NCI-H2029 (cell line): ENCODE measurements at places on chromosomes 2 and 18.
A peak's percentile ranks its signal among the peaks of the same experiment; 100 is the strongest.

- DNase-seq: no peak
Observed at GRCh38 chr18:58770601-58771000, 94.1 kb upstream of the ZNF532 start.

DNA sequence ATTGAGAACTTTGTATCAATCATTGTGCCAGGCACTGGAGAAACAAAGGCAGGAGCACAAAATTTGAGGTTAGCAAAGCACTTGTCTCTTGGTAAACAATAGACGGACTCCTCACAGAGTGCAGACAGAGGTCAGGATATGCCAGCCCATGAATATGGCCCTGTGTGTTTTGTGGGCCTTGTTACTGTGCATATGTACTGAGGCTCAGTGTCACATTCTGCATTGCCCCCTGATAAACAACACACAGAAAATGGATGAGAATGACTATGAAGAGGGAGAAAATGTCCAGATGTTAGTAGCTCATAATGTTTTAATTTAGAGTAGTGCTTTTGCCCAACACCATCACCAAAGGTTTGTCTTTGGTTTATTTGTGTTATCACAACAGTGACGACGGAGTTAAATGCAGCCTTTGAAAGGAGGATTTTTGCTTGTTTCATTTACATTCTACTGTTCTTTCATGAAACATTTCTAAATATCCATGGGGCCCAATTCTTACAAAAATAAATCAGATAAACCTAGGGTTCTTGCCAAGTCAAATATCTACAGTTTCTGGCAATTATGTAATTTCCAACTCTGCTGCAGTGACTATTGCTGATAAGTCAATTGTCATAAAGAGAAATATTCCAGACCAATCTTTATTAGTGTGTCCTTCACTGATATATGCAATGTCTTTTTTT is 14.6 kb upstream of the NT5C1B start:
- DNase-seq: no peak

DNA sequence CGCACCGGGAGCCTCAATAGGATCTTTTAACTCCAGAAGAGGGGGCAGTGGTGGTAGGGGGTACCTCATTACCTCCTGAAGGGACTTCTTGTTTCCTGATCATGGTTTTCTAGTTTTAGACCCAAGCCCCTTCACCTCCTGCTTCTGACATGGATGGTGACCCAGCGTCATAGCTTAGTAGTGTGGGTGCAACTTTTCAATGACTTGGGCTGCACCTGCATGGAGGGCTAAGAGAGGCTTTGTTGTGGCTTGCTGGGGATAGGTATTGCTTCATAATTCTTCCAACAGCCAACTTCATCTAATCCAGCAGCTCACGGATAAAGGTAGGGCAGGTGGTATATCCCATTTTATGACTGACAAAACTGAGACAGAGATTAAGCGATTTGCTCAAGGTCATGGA is 3.0 kb downstream of the SLC1A4 start:
- DNase-seq: no peak

- DNase-seq: peak; percentile 23
Observed at GRCh38 chr2:70124983-70125480, 37.8 kb downstream of the PCBP1 start.

- DNase-seq: no peak
Observed at GRCh38 chr2:138244501-138244925, 257.1 kb upstream of the SPOPL start.

- DNase-seq: no peak
Observed at GRCh38 chr2:120450196-120450820, 104.4 kb downstream of the INHBB start.

DNA sequence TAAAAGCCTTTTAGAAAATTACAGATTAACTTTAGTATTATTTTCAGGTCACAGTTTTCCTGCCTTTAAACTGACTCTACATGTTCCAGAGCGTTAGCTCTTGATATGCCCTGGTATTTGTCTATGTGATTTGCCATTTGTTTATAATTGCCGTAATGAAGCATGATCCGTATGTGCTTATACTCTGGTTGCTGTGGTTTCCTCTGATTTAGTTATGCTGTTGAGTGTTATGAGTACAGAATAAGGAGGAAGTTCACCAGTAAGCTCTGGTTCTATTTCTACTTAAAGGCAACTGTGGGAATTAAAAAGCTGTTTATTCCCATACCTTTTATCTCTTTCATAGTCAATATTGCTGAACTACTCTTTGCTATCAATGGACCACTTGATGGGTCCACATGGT is 123.5 kb downstream of the OSBPL6 start:
- DNase-seq: no peak

DNA sequence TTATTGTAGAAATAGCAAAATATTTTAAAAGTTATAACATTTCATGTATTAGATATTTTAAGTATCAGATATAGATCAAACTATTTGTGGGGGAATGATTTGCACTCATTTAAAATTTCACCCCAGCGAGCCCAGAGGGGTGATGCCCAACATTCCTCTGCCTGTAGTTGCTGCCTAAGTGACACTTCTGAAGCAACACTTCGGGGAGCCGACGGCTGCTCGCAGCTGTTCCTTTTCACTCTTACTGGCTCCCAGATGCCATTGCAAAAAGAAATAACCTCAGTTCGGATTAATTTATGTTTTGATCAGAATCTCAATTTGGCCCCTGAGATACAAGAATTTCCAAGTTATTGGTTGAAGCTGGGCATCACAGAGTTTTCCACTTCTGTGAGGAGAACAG is 603.8 kb downstream of the PLCL1 start:
- DNase-seq: no peak

DNA sequence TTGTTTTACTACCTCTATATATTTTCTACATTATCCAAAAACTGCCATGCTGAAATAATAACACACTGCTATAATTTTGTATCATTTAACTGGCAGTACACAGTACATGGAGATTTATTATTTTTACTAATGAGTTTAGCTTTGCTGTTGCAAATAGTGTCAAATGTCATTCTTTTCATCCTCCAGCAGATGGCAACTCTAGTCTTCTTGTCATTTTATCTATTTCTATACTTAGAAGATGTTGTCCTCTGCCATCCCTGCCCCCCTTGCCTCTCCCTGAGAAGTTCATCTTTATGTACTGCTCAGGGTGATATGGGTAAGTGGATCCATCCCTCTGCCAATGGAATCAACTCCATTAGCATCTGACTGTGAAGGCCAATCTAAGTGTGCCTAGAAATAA is 21.7 kb upstream of the LRRTM1 start:
- DNase-seq: no peak

GRCh38 chr2:128734521-128735295 is 416.0 kb upstream of the HS6ST1 start:
- DNase-seq: no peak

DNA sequence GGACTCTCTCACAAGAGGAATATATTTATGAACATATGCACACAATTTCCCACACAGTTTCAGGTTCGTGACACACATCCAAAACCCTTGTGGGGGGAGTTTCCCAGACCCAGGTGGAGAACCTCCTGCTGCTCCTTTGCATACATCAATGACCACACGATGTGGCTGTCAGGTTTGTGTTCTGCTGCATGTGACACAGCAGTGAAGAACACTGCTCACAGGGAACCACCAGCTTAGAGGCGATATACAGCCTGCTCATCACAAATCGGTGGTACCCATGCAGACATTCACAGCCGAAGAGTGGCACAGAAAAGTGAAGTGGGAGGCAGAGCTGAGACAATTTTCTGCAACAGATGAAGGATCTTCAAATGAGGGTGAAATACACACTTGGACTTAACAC is 175.6 kb upstream of the ZFP36L2 start:
- DNase-seq: no peak

DNA sequence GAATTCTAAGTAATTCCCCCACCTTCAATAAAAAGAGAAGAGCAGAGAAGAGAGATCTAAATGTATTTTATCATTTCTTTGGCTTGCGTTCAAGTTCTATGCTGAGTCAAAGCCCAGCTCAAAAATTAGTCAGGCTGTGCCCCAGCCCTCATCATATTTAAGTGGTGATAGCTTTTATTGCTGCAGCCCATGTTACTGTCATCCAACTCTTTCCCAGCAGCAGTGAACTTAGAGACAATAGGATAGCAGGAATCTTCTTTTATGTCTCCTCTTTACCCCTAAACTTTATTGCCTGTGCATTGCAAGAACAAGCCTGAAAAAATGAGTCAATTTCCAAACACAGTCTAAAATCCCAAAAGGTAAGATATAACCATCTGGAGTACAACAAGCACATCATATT is 1599.3 kb upstream of the PIK3C3 start:
- no peak for DNase-seq

- no peak for DNase-seq
Observed at GRCh38 chr2:26991717-26992116, 21.3 kb downstream of the MAPRE3 start.

- no peak for DNase-seq
Observed at GRCh38 chr2:102604769-102605168, 14.6 kb upstream of the SLC9A2 start.

DNA sequence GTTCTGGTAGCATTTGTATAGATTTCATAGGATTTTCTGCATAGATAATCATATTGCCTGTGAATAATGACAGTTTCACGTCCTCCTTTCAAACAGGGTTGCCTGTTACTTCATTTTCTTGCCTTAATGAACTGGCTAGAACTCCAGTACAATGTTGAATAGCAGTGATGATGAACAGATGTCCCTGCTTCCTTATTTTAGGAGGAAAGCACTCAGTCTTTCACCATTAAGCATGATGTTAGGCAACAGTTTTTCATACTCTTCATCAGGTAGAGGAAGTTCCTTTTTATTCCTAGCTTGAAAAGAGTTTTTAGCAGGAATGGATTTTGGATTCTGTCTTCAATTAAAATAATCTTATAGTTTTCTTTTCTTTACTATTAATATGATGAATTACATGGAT is 39.7 kb downstream of the C2orf76 start:
- DNase-seq: no peak

- no peak for DNase-seq
Observed at GRCh38 chr2:154709215-154709614, 10.7 kb downstream of the KCNJ3 start.

DNA sequence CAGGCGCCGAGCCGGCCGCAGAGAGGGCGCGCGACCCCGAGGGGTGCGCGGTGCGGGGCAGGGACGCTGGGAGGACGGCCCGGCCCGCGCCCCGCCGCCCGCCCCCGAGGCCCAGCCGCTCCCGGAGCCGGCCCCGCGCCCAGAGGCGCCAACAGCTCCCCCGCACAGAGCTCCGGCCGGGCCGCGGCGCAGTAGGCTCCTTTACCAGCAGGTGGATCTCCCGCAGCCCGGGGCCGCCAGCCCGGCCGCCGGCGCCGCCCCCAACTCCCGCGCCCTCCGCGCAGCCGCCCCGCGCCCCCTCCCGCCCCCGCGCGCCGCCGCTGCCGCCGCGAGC is 258 bp downstream of the MGAT4A start:
- no peak for DNase-seq

GRCh38 chr18:41378598-41378997 is 576.4 kb upstream of the PIK3C3 start:
- DNase-seq: no peak

GRCh38 chr2:128646691-128647090 is 328.0 kb upstream of the HS6ST1 start:
- DNase-seq: no peak

GRCh38 chr2:132909427-132909826 is 239.4 kb upstream of the LYPD1 start:
- DNase-seq: no peak

DNA sequence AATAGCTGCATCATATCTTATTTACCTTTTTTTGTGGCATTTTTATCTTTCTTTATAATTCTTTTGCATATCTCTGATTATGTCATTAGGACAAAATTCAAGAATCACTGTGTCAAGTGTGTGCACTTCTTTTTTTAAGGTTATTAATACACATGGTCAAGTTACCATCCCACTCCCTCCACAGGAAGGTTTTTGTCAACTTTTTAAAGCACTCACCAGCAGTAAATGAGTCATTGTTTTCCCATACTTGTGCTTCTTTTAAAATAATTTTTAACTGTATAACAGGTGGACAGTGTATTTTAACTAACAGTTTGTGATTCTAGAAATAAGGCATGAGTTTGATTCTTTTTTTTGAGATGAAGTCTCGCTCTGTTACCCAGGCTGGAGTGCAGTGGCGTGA is 45.7 kb upstream of the FAM171B start:
- no peak for DNase-seq

GRCh38 chr2:141490886-141491285 is 639.9 kb downstream of the LRP1B start:
- no peak for DNase-seq

DNA sequence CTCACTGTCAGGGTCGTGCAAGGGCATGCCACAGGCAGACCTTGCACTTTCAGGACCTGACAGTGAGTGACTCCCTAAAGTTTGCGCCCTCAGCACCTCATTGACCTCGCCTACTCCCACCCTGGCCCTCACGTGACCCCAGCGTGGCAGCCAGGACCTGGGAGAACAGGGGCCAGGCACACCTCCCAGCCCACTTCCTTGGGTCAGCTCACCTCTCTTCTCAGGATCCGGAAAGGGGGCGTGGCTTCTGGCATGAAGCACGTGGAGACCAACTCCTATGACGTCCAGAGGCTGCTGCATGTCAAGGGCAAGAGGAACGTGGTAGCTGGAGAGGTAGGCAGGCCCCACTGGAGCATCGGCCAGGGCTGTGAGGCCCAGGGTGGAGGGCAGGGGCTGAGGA is 8.8 kb downstream of the VIL1 start:
- DNase-seq: no peak

- no peak for DNase-seq
Observed at GRCh38 chr2:43884689-43885088, 45.9 kb downstream of the ABCG8 start.

GRCh38 chr2:7118606-7119131 is 201.5 kb downstream of the RNF144A start:
- DNase-seq: no peak

DNA sequence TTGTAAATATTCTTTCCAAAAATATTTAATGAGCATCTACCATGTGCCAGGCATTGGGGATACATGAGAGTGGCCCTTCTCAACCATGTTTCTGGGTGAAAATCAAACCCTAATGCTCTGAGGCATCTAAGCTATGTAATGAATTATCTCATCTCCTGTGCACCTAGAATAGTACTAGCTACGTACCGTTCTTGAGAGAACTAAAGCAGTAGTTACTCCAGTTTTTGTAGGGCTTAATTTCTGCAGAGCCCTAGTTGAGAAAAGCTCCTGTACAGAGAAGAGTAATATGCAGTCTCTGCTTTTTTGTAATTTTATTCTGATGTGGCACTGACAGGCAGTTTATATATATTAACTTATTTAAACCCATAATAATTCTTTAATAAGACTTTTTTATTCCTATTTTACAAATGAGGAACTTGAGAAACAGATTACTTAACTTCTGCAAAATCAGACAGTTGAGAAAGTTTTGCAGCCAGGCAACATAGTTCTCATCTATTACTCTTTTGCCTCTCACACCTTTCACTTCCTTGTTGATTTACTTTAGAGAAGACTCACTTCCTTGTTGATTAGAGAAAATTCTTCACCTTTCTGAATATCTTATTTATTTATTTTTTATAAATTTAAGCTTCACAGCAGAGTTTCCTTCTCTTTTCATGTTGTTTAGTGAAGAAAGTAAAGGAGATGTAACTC is 3.1 kb downstream of the SPOPL start:
- DNase-seq: no peak

- no peak for DNase-seq
Observed at GRCh38 chr2:70974592-70974991, 3.8 kb upstream of the ANKRD53 start.
